ENCODE measurements at places on chromosomes 3 and 15. TPM values are rescaled to one million over a fixed set of nuclear protein-coding genes. Genes with fewer than 3 reads are reported as not detected.

CLDN1 gene
- total RNA-seq = 3.0 TPM

XIRP1 gene
- total RNA-seq = not detected

DRD3 gene
- 0.34 TPM for total RNA-seq

NR2F2 gene
- total RNA-seq = not detected

VIPR1 gene
- 11.3 TPM for total RNA-seq

TCTA gene
- total RNA-seq = 7.4 TPM

SMC4 gene
- 129 TPM for total RNA-seq

STRIT1 gene
- 0.38 TPM for total RNA-seq

REC114 gene
- not detected for total RNA-seq

PIGBOS1 gene
- 7.8 TPM for total RNA-seq

FBXO40 gene
- total RNA-seq = 0.06 TPM

MYRIP gene
- total RNA-seq = 3.4 TPM

NR2E3 gene
- 0.56 TPM for total RNA-seq

GATM gene
- total RNA-seq = 10.2 TPM

CISH gene
- 1.9 TPM for total RNA-seq

CYP8B1 gene
- total RNA-seq = not detected

C3orf70 gene
- total RNA-seq = 1.8 TPM

GNAT1 gene
- not detected for total RNA-seq

SLITRK3 gene
- 3.4 TPM for total RNA-seq

PPM1L gene
- 17.3 TPM for total RNA-seq

GOLGA8J gene
- not detected for total RNA-seq

SYNPR gene
- 0.54 TPM for total RNA-seq

AQP9 gene
- not detected for total RNA-seq

HRG gene
- total RNA-seq = 0.15 TPM

NMD3 gene
- total RNA-seq = 64.2 TPM

TLE3 gene
- total RNA-seq = 61.2 TPM

RPP25 gene
- total RNA-seq = 19.4 TPM

PRTG gene
- total RNA-seq = 3.4 TPM

DPPA2 gene
- 12.6 TPM for total RNA-seq

TM4SF18 gene
- 3.3 TPM for total RNA-seq

SAXO2 gene
- total RNA-seq = 3.1 TPM

SLC9C1 gene
- total RNA-seq = 0.24 TPM

RASGRP1 gene
- 2.1 TPM for total RNA-seq

CNTN4 gene
- total RNA-seq = 2.2 TPM

SAMD7 gene
- not detected for total RNA-seq

PCOLCE2 gene
- total RNA-seq = 12.6 TPM

C3orf22 gene
- not detected for total RNA-seq

NEO1 gene
- 51.0 TPM for total RNA-seq

MFGE8 gene
- 1,211 TPM for total RNA-seq

PLSCR5 gene
- total RNA-seq = not detected

GAP43 gene
- total RNA-seq = 21.9 TPM

All from H1 (cell line).